Nucleus accumbens (tissue), 56 donors: ENCODE measurements at places on chromosomes 16 and 17.

- DNase-seq, result no peak
Observed at GRCh38 chr17:5644065-5644464, 59.8 kb upstream of the NLRP1 start.

GRCh38 chr16:80319181-80319580 lies 221.6 kb upstream of the DYNLRB2 start:
- no peak for DNase-seq

GRCh38 chr17:66784621-66785364 lies 50.1 kb upstream of the CACNG5 start:
- DNase-seq, result no peak

DNA sequence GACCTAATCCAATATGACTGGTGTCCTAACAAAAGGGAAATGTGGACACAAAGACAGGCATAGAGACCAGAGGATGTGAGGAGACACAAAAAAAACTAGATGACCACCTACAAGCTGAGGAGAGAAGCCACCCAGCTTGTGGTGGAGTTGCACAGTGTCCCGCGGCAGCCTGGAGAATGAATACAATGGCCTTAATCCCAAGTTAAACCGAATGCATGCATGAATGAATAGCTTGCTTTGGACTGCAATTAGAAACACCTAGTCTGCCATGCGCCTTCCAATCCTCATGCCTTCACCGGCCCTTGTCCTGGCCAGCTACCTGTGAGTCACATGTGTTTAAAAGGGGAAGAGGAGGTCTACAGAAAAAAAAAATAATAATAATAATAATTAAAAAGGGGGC lies 72.0 kb downstream of the CNGB1 start:
- no peak for DNase-seq

GRCh38 chr17:6061290-6061689 lies 8.9 kb upstream of the WSCD1 start:
- no peak for DNase-seq

GRCh38 chr16:17476414-17477259 lies 5.9 kb upstream of the XYLT1 start:
- DNase-seq, result no peak

DNA sequence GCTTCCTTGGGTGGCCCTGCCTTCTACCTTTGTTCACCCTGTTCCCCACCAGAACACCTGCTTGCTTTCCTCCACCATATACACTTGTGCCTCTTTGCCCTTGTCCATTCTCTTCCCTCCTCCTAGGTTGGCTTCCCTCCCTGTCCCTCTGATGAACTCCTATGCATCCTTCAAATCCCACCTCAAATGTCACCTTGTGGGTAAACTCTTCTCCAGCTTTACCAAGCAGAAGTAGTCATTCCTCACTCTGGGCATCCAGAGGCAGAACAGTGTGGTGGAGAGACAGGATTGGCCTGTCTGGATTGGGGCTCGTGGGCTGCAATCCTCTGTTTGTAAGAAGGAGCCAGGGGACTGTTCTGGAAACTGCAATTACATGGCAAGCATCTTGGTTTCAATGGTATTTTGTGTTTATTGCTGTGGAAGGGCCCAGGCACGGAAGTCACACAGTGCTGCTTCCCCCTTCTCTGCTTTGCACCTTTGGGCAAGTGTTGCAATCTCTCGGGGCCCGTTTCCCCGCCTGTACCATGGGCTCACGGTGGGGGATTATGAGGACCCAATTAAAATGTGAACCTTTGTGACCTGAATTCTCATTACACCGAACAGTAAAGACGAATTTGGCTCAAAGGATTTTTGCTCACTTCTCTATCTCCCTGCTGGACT lies 21.9 kb upstream of the NXPH3 start:
- DNase-seq, result no peak

DNA sequence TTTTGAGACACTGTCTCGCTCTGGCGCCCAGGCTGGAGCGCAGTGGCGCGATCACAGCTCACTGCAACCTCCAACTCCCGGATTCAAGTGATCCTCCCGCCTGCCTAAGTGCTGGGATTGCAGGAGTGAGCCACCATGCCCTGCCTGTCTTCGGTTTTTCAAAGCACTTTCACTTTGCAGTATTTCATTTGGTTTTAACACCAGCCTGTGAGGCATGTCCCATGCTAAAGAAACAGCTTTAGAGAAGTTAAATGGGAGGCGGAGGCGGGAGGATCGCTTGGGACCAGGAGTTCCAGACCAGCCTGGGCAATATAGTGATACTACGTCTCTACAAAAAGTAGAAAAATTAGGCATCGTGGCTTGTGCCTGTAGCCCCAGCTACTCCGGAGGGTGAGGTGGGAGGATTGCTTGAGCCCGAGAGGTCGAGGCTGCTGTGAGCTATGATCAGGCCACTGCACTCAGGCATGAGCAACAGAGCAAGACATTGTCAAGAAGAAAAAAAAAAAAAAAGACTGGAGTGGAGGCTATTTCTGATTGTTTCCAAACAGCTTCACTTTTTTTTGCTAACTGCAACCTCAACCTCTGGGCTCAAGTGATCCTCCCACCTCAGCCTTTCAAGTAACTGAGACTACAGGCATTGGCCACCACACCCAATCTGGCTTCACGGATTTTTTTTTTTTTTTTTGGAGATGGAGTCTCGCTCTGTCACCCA lies 1.3 kb downstream of the METTL23 start:
- no peak for DNase-seq

DNA sequence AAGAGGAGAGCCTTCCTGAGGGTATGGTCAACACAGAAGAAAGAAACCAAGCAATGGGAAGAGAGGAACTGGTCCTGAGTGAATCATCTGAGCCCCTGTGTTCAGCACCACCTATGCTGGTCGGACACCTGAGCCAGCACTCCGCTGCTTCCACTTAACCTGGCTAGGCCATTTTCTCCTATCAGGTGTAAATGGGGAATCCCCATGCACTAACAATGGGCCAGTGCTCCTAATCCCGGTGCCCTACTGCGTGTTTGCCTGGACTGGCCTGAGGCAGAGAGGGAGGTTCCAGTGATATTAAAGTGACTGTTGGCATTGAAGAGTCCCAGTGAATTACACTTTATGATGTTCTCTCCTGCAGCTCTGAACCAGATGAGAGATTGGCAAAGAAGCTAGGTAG lies 34.4 kb upstream of the XYLT2 start:
- DNase-seq, result no peak

- DNase-seq, result no peak
Observed at GRCh38 chr16:88710556-88710955, 4.3 kb downstream of the CTU2 start.

DNA sequence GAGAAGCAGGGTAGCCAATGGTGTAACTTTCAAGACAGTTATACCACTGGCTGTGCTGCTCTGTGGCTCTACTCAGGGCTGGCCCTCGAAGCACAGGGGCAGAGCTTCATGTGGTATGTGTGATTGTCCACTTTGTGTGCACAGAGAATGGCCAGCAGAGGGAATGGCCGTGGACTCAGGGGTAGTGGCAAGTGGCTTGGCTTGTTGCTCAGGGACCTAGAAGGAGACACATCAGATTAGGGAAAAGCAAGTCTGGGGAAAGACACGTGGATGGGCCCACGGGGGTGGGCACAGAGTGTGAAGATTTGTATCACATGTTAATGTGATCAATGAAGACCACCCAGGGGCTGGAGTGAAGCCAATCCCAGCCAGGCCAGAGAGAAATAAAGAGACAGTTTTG lies 20.0 kb upstream of the XYLT2 start:
- no peak for DNase-seq

DNA sequence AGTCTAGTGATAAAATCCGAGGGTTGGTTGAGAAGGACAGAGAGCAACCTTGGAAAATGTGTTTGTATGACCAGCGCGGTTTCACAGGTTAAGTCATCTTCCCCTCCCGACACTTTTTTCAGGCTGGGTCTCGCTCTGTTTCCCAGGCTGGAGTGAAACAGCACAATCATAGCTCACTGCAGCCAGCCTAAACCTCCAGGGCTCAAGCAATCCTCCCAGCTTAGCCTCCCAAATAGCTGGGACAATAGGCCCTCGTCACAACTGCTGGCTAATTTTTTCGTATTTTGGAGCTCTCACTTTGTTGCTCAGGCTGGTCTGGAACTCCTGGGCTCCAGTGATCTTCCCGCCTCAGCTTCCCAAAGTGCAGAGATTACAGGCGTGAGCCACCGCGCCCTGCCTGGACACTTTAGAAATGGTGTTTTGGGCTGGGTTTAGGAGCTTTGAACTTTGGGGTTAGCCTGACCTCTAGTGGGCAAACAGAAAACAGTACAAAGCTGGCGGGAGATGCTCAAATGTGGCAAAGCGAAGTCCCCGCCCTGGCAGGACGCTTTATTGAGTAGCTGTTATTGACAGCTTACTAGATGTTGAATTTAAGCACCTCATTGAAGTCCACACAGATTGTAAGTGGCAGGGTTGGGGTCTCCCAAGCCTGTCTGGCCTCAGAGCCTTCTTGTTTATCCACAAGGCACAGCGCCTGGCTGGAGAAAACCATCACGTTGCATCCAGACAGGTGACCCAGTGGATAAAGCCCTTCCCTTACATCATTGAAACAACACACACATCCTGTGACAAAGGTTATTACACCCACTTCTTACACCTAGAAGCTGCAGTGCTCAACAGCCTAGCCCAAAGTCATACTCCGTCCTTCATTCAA lies 34.7 kb upstream of the RBBP6 start:
- peak; percentile 72 for DNase-seq

- DNase-seq, result no peak
Observed at GRCh38 chr16:77227745-77228144, 28.5 kb downstream of the SYCE1L start.

DNA sequence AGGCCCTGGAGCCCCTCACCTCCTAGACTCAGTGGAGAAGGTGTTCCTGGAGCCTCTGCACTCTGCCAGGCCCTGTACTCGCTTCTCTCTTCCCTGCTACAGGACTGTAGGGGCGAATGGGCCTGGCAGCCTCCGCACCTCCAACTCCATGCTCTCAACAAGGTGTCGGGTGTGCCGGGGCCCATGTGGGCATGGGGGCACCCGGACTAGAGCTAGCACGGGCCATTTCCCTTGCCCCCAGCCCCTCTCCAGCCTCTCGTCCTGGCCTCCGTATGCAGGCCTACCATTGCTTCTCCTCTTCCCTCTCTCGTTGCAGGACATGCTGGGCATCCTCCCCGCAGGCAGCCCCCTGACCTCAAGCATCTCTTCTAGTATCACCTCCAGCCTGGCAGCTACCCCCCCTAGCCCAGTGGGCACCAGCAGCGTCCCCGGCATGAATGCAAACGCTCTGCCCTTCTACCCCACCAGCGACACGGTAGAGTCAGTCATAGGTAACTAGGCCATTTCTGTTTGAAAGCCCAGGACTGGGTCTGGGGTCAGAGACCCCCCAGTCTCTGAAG lies 25.8 kb downstream of the UNC13D start:
- no peak for DNase-seq

- DNase-seq, result no peak
Observed at GRCh38 chr17:43552229-43552837, 6.2 kb upstream of the ETV4 start.

DNA sequence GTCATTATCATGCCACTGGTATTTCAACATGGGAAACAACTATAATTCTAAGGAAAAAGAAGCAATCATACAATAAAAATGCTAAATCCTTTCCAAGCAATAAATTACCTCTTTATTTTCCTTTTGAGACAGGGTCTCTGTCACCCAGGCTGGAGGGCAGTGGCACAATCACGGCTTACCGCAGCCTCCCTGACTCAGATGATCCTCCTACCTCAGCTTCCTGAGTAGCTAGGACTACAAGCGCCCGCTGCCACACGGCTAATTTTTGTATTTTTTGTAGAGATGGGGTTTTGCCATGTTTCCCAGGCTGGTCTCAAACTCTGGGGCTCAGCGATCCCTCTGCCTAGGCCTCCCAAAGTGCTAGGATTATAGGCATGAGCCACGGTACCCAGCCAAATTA lies 24.1 kb downstream of the CNOT1 start:
- DNase-seq, result no peak

GRCh38 chr16:11572301-11572995 lies 14.3 kb downstream of the LITAF start:
- DNase-seq, result no peak

DNA sequence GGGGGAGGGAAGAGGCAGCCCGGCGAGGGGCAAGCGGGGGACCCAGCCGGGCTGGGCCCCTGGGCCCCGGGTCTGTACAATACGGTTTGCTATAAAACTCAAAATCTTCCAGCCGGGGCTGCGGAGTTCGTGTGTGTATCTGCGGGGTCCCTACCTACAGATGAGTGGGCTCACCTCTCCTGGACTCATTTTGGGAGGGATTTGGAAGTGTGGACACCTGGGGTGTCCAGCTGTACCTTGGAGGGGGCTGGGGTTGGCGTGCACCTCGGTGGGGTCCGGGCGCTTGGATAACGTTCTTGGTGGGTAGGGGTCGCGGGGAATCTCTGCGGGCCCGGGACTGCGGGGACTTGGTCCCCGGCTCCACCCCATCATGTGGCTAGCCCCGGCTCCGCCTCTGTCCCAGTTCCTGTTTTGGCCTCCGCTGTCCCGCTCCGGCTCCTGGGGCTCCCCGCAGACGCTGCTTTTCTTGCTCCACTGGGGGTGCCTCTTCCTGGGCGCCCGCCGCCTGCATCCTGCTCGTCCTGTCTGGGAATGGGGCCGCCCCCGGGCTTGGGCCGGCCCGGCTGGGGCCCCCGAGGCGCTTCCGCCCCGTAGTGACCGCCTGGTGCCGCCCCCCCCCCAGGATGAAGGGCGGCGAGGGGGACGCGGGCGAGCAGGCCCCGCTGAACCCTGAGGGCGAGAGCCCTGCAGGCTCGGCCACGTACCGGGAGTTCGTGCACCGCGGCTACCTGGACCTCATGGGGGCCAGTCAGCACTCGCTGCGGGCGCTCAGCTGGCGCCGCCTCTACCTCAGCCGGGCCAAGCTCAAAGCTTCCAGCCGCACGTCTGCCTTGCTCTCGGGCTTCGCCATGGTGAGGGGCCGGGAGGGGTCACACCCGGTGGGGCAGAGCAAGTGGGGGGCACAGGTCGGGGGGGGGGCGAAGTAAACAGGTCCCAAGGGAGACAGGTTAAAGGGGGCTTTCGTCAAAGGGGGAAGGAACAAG lies at the start of gene ORAI3:
ORAI3 (plus strand) TSS at position 402 of the 983 bp plus-strand sequence; CDS start at position 624, 222 bp downstream.
- peak; percentile 44 for DNase-seq

- no peak for DNase-seq
Observed at GRCh38 chr17:48610282-48611211, at the start of gene HOXB7. TSS of gene HOXB7 (minus strand) at chr17:48611017. CDS start at chr17:48610918, 99 bp downstream.

DNA sequence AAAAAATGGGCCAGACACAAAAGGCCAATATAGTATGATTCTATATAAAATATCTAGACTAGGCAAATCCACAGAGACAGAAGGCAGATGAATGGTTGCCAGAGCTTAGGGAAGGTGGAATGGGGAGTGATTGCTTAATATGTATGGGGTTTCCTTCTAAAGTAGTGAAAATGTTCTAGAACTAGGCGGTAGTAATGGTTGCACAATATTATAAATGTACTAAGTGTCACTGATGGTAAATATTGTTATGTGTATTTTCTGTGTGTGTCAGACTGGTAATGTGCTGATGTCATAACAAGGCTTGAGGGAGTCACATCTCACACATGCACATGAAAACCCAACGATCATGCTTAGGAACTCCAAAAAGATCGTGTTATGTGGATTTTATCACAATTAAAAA lies 106.9 kb upstream of the SIAH1 start:
- DNase-seq, result no peak

DNA sequence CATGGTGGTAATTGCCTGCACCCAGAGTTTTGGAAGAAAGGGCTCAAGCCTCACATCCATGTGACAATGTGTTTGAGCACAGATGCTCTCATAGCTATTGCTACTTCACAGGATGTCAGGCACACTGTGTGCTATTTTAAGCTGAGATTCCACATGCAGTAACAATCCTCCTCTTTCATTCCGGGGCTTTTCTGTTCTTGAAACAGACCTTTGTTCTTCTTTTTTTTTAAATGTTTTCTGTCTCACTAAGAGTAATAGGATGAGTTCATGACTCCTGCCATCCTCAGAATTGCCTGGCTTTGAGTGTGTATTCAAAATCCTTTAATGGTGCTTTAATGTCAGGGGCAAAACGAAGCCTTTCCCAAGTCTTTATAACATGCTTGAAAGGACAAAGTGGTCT lies 198.9 kb downstream of the ABCC12 start:
- no peak for DNase-seq

- no peak for DNase-seq
Observed at GRCh38 chr17:44010966-44011647, 3.7 kb downstream of the TMEM101 start.
